ENCODE measurements at places on chromosomes 16 and 17. TPM values are rescaled to one million over a fixed set of nuclear protein-coding genes. Genes with fewer than 3 reads are reported as not detected.

DNA sequence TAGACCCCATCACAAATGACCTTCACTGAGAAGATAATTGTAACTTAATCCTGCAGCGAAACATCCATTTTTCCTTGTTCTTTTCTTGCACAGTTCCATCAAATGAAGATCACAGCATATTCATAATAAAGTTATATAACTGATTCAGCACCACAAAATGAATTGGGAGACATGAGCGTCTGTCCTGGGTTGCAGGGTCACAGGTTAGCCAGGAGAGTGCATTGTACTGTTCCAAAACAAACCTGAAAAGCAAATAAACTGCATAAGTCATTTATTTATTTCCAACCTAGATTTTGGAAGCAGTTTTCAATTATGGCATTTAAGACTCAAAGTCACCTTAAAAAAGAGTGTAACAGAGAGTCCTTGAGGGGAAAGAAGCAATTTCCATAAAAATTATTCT lies 18.6 kb upstream of the INTS2 start:
- H3K4me1 ChIP-seq = no peaks in the 10 kb centered on the region
- H3K27ac ChIP-seq = no peak overlapping the region
- peaks cover 29% of the 10 kb centered on the region for H3K36me3 ChIP-seq
- DNase-seq = no peak
- H3K27me3 ChIP-seq = no peaks in the 10 kb centered on the region

- no peaks in the 10 kb centered on the region for H3K27me3 ChIP-seq
- H3K4me1 ChIP-seq = peaks cover 49% of the 10 kb centered on the region
- no peak overlapping the region for H3K4me3 ChIP-seq
- no peaks in the 10 kb centered on the region for H3K36me3 ChIP-seq
Observed at GRCh38 chr17:29138184-29138955, 41.8 kb downstream of the MYO18A start.

DNA sequence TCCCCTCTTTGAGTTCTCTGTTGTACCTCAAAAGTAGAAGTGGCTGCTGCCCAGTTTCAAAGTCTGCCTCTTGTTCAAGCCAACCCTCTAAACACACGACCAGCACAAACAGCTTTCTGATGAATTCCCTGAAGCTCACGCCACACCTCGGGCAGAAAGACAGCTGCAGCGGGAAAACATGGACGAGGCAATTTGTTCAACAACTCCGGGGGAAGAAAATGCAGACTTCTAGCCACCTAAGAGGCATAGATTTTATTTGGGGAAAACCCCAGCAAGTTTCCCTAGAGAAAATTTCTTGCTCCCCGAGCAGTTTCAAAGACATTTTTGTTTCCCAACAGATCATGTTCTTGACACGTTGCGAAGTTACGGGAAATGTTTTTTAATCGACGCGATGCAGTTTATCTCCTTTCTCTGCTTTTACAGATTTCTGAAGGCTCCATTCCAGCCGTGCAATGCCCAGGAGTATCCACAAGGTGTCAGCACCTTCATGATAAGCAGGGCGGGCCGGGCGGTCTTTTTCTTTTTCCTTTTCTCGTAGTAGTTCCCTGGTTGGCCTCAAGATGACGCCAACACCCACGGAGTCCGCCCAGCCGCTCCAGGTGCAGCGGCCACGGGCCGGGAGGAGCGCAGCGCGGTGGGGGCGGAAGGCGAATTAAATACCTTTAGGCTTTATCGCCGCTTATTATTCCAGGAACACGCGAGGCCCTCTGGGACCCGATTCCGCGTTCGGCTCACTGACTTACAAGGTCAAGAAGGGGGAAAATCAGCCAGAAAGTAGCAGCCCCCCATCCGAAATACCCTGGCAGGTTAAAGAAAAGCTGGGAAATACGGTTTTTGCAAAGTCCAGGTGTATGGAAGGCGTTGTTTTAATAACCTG lies 2.9 kb upstream of the FOXC2 start:
- no peaks in the 10 kb centered on the region for H3K27me3 ChIP-seq
- peak; percentile 89 for DNase-seq
- peak overlapping the region; percentile 32 for H3K4me3 ChIP-seq
- H3K36me3 ChIP-seq = no peaks in the 10 kb centered on the region

- peak overlapping the region; percentile 17 for H3K4me3 ChIP-seq
- peak overlapping the region; percentile 46 for H3K27ac ChIP-seq
- DNase-seq = no peak
- no peaks in the 10 kb centered on the region for H3K36me3 ChIP-seq
- H3K27me3 ChIP-seq = no peaks in the 10 kb centered on the region
Observed at GRCh38 chr16:67841198-67841815, 813 bp upstream of the THAP11 start.

The ABAT gene
- total RNA-seq = 4.4 TPM

The ELMO3 gene
- 0.28 TPM for total RNA-seq

Measured in IMR-90 (cell line).